ENCODE measurements at places on chromosomes 1 and 21.

GRCh38 chr21:31338908-31339368, 5.1 kb downstream of the TIAM1 start:
- no peak for DNase-seq

DNA sequence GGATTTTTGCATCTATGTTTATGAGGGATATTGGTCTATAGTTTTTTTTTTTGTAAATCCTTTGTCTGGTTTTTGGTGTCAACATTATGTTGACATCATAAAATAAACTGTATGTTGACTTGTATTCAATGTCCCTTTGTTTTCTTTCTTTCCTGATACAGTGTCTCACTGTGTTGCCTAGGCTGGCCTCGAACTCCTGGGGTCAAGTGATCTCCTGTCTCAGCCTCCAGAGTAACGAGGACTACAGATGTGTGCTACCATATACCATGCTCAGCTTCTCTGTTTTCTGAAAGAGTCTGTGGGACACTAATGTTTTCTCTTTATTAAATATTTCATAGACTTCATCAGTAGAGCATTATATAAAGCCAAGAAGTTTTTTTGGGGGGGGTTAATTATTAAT, 18.3 kb downstream of the MAN1C1 start:
- DNase-seq, result no peak

DNA sequence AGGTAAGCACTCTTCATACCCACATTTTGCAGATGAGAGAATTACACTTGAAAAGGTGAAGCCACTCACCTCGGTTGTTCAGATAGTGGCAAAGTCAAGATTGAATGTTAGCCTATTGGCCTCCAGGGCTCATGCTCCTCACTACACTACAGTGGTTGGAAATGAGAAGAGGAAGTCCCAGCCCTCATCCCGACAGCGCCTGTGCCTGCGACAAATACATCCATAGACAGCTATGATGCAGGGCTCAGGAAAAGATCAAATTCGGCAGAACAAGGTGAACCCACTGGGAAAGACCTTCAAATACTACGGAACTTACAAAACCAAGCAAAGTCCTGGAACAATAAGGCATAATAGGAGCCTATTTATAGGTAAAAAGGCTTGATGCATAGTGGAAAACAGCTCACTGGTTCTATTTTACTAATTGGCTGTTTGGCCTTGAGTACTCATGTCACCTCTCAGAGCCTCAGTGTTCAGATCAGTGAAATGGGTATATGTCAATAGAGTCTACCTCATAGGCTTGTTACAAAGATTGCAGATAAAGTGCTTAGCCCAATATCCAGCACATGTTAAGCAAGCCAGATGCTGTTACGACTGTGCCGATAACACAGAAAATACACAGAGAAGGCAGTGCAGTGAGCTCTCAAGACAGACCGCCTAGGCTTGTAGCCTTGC, 3.5 kb downstream of the SPOCD1 start:
- DNase-seq, result no peak

DNA sequence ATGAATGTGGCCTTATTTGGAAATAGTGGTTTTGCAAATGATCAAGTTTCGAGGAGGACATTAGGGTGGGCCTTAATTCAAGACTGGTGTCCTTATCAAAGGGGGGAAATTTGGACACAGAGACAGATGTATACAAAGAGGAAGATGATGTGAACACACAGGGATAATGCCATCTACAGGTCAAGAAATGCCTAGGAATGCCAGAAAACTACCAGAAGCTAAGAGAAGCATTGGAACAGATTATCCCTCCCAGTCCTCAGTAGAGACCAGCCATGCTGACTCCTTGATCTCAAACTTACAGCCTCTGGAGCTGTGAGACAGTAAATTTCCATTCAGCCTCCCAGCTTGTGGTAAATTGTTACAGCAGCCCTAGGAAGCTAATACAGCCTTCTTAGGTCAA, 151.4 kb downstream of the PTGER3 start:
- DNase-seq, result no peak

- peak; percentile 14 for DNase-seq
Observed at GRCh38 chr1:60620087-60620486, 462.3 kb upstream of the NFIA start.

Data from dorsolateral prefrontal cortex (tissue), 122 donors.